Lung (tissue), 17 donors: ENCODE measurements at places on chromosomes 2 and 18.
A peak's percentile ranks its signal among the peaks of the same experiment; 100 is the strongest.

DNA sequence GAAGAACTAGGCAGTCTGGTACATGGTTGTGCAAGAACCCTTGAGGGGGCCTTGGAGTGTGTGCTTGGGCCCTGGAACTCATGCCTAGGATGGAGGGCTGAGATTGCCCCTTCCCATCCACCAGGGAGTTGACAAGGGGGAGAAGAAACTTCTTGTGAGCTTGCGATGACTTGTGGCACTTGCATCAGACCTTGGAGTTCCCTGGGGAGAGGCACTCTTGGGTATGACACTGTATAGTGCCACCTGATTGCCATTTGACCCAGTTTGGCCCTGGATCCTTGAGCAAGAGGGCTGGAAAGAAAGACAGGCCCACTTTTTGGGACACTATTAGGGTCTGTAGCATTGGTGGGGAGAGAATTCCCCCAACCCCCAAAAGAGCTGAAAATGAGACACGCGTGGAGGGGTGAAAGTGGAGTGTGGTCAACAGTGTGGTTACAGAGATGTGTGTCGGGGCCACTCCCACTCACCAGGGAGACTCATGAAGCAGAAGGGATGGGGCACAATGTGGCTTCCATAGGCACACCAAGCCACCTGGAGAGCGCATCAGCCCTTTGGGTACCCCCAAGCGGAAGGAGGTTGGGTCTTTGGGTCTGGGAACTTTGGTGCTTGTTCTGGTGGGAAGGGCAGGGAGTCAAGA is 101.3 kb downstream of the MSH2 start:
- H3K36me3 ChIP-seq: no peaks in the 10 kb centered on the region
- H3K27me3 ChIP-seq: no peaks in the 10 kb centered on the region
- no peak overlapping the region for H3K27ac ChIP-seq
- H3K4me3 ChIP-seq: no peak overlapping the region
- no peaks in the 10 kb centered on the region for H3K4me1 ChIP-seq
- DNase-seq: no peak

DNA sequence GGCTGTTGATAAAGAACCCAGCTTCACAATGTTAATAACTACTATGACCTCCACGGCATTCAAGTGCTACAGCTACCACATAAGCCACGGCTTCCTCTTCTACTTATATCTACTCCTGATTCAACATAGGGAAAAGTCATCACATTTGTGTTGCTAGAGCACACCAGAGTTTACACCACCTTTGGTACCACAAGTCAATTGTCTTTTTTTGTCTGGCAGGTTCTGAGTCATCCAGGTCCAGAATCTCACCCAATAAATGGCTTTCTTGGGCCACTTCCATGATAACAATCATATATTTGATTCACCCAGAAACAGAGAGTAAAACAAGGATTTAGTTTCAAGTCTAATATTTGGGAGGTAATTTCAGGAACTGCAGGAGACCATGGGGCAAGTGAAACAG is 480.2 kb downstream of the TMX3 start:
- H3K36me3 ChIP-seq: no peaks in the 10 kb centered on the region
- DNase-seq: no peak
- no peaks in the 10 kb centered on the region for H3K4me1 ChIP-seq
- no peak overlapping the region for H3K4me3 ChIP-seq
- H3K27ac ChIP-seq: no peak overlapping the region

DNA sequence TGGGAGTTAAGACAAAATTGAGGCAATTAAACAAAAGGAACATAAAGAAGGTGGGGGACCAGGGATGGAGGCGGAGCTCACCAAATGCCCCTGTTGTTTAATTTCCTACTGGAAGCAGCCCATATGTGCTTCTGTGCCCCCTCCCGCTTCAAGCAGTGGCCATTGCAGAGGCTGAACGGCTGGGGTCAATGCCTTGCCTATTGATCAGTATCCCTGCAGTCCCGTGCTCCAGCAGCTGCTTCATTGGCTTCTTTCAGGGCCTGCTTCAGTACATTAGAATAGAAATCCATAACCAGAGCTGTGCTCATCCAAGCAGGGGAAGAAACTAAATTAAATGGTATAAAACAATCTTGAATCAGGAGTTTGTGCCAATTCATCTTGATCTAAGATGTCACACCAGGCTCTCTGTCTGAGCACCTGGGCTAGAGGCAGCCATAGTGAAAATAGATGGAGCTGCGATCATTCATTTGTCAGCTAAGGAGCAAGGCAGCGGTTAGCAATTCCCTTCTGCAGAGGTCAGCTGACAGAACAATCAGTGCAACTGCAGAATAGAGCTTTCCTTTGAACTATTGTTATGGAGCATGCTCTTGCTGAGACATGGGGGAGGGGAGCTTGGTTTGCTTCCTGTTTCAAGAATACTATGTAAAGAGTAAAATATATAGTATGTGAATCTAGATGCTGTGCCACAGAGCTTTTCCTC is 222.4 kb downstream of the WDR7 start:
- H3K27me3 ChIP-seq: no peaks in the 10 kb centered on the region
- no peak overlapping the region for H3K4me3 ChIP-seq
- peaks cover 16% of the 10 kb centered on the region for H3K4me1 ChIP-seq
- DNase-seq: peak; percentile 13
- H3K36me3 ChIP-seq: no peaks in the 10 kb centered on the region
- no peak overlapping the region for H3K27ac ChIP-seq

- no peaks in the 10 kb centered on the region for H3K36me3 ChIP-seq
- H3K27me3 ChIP-seq: peaks cover 8% of the 10 kb centered on the region
- DNase-seq: no peak
- H3K27ac ChIP-seq: no peak overlapping the region
- no peaks in the 10 kb centered on the region for H3K4me1 ChIP-seq
Measured at GRCh38 chr2:98743835-98744234, 12.9 kb upstream of the MGAT4A start.

GRCh38 chr2:95390272-95390880 is 12.1 kb upstream of the FAHD2A start:
- no peak for DNase-seq
- no peak overlapping the region for H3K27ac ChIP-seq
- H3K4me3 ChIP-seq: no peak overlapping the region
- H3K4me1 ChIP-seq: peaks cover 2% of the 10 kb centered on the region
- H3K27me3 ChIP-seq: no peaks in the 10 kb centered on the region
